Suppressor macrophage treated with lipopolysaccharide for 1 hour (primary cell): ENCODE measurements at places on chromosomes 4 and X.

DNA sequence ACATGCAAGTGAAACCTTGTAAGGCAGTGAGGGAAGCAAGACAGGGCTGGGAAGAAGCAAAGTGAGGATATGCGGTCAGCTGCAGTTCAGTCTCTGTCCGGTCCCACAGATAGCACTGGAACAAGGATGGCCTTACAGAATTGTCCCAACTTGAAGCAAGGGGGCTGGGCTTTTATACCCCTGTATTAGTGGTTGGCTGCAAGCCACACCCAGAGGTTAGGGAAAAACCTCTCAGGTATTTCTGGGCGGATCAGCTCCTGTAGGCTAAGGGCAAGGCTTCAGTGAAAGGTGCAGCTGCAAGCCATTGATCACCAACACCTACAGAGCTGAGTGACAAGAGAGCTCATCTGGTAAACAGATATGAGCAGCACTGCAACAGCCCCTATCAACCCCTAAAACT is 89.0 kb downstream of the KDR start:
- DNase-seq, result peak; percentile 11

GRCh38 chr4:78129383-78130108 is 72.4 kb downstream of the FRAS1 start:
- DNase-seq, result no peak

DNA sequence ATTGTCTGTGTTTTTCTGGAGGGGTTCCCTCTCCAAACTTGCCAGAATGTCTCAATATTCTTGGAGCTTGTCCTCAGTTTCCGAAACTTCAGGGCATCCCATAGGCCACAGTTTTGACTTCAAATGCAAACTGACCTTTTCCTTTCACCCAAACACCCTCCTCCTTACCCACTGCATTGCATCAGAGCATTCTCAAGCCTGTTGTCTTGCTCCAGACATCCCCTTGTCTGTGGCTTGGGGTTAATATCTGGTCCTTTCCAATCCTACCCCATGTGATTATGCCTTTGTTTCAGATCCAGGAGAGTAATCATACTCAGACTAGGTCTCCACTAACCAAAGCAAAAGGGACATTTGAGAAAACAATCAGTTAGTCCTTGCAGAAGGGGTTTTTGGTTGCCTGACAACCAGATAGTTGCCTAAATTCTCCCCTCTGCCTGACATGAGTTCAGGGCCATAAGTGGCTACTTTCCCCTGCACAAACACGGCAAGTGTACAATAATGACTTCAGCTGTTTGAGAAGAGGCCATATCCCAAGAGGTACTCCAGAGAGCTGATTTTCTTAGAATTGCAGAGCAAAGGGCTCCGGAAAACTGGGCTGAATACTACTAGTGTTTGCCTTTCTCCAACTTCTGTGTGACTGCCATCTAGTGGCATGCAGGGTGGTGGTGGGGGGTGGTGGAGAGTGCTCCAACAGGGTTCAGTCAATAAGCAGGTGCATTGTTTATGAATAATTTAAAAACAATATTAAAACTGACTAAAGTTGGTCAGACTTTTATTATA is 130.2 kb downstream of the CHRDL1 start:
- DNase-seq, result no peak

GRCh38 chrX:108811891-108812290 is 75.5 kb upstream of the IRS4 start:
- DNase-seq, result no peak

- DNase-seq, result no peak
These were observed 35.7 kb upstream of the PDE5A start for GRCh38 chr4:119664168-119664907.

- no peak for DNase-seq
These were observed 26.2 kb downstream of the LIN54 start for GRCh38 chr4:82984459-82984858.

DNA sequence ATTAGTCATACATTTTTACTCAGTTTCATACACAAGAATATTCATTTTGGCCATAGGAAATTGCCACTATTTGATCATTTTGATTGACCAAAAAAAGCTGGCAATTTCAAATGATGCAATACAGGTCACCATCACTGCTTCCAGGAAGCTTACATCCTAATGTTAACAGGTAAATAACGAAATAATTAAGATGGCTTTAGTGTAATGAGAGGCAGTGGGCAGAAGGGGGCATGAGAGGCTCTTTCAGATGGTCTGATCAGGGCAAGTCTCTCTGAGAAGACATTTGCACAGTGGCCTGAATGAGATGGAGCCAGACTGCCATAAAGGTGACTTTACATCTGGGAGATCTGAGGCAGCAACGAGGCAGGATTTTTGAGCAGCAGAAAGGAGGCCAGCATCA is 170.7 kb downstream of the SLIT2 start:
- peak; percentile 46 for DNase-seq

GRCh38 chr4:78611215-78611558 is 59.6 kb downstream of the ANXA3 start:
- no peak for DNase-seq
